ENCODE measurements at places on chromosomes 16 and 17. TPM values are rescaled to one million over a fixed set of nuclear protein-coding genes. Genes with fewer than 3 reads are reported as not detected.

The TPSG1 gene
- total RNA-seq = 0.67 TPM

The NACA2 gene
- total RNA-seq = not detected

The TPSAB1 gene
- not detected for total RNA-seq

The TMEM114 gene
- total RNA-seq = not detected

The UBALD2 gene
- total RNA-seq = 10.2 TPM

The TOX3 gene
- 11.8 TPM for total RNA-seq

The PRRT2 gene
- 7.0 TPM for total RNA-seq

The CCL17 gene
- not detected for total RNA-seq

The KRTAP17-1 gene
- total RNA-seq = not detected

The KRTAP4-1 gene
- not detected for total RNA-seq

The ABCC12 gene
- not detected for total RNA-seq

The KRT40 gene
- total RNA-seq = 0.33 TPM

All from hepatocyte (in vitro differentiated cells).